ENCODE measurements at places on chromosomes 13 and 19. TPM values are rescaled to one million over a fixed set of nuclear protein-coding genes. Genes with fewer than 3 reads are reported as not detected.

Gene FCAR
- 2.6 TPM for total RNA-seq

Gene ZNF253
- 9.1 TPM for total RNA-seq

Gene CEACAM21
- total RNA-seq: 2.6 TPM

Gene FLT1
- total RNA-seq: 46.3 TPM

Gene LYPD5
- total RNA-seq: 1.6 TPM

Gene URAD
- not detected for total RNA-seq

Gene NKG7
- total RNA-seq: 2.3 TPM

Data from tongue (tissue), 3 donors.